ENCODE measurements at places on chromosomes 4 and X.
A peak's percentile ranks its signal among the peaks of the same experiment; 100 is the strongest.

DNA sequence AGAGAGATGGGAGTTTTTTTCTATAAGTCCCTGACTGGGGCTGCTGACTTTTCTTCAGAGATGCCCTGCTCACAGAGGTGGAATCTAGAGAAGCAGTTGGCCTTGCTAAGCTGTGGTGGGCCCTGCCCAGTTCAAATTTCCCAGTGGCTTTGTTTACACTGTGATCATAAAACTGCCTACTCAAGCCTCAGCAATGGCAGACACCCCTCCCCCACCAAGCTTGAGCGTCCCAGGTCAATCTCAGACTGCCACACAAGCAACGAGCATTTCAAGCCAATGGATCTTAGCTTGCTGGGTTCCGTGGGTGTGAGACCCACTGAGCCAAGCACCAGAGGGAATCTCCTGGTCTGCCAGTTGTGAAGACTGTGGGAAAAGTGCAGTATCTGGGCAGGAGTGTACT lies 199.8 kb upstream of the WDFY3 start:
- DNase-seq, result no peak

- DNase-seq, result no peak
Measured at GRCh38 chrX:13699183-13699826, 10.4 kb downstream of the RAB9A start.

GRCh38 chr4:10045481-10045880 lies 24.2 kb upstream of the SLC2A9 start:
- no peak for DNase-seq

DNA sequence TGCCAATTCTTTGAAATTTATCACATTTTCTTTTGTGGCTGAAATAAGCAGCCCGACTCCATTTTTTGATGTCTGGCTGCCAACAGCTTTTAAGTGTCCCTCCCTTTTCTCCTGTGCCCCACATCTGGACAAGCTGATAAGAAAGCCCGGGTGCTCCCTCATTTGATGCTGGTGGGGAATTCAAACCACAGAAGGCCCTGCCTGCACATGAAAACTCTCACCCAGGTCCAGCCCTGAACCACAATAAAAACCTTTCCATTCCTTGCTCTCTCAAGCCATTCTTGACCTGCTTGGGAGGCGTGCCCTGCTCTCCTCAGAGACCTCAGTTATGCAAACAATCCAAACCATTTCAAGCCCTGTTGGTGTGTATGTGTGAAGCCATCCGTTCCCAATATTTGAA lies 93.9 kb downstream of the FAM53A start:
- DNase-seq, result no peak

DNA sequence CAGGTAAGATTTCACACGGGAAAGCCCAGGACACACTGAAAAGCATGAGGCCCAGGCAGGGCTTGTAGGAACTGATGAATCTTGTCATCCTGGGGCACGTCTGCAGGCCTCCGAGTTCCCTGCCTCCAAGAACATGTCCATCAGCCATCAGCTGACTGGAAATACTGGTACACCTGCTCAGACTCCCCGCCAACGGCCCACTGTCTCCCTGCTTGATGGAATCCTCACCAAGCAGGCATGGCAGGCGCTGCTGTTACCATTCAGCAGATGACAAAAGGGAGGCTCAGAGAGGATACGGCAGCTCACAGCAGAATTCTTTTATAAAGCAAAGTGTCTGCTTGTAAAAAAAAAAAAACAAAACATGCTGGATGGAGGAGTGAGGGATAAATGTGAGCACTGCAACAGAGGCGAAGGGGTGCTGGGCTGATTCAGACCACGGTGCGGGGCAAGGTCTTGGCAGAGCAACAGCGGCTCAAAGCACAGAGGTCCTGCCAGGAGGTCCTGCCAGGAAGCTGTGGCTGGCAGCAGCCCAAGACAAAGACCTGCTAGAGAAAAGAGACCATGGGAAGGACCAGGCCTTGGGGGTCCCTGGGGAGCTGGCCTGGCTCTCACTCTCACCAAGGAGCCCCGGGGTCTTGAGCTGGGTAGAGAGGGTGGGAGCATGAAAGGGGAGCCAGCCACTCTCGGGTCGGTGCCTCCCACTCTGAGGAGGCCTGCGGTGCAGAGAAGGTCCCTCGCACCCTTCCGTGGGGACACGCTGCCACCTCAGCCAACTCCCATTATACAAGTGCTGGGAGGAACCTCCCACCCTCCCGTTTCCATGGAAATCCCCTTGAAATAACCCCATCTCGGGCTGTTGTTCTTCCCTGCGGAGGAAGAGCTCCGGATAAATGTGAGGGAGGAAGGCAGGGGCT lies 25.6 kb downstream of the PPP2R2C start:
- no peak for DNase-seq

GRCh38 chrX:108090491-108091263 lies 665 bp downstream of the PSMD10 start:
- DNase-seq, result no peak

- DNase-seq, result no peak
Measured at GRCh38 chr4:70754990-70755688, 33.4 kb downstream of the RUFY3 start.

DNA sequence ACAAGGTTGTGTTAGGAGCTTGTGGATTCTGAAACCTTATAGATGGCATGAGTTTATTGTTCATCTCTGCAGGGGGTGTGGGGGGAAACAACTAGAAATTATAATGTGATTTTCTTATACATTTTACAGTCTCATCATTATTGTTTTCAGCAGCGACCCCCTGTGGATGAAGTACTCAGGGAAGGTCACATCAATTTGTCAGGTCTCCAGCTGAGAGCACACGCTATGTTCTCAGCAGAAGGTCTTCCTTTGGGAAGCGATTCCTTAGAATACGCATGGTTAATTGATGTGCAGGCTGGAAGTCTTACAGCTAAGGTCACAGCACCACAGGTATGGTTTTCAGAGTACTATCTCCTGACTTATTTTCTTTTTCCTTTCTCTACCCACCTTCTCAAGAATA lies 72.2 kb downstream of the BLTP1 start:
- DNase-seq, result peak; percentile 7

GRCh38 chr4:165343353-165344191 lies 16.1 kb downstream of the MSMO1 start:
- no peak for DNase-seq

- no peak for DNase-seq
Measured at GRCh38 chrX:29841750-29842149, 373.6 kb upstream of the MAGEB2 start.

- DNase-seq, result no peak
Measured at GRCh38 chrX:56746996-56747395, 18.0 kb downstream of the NBDY start.

DNA sequence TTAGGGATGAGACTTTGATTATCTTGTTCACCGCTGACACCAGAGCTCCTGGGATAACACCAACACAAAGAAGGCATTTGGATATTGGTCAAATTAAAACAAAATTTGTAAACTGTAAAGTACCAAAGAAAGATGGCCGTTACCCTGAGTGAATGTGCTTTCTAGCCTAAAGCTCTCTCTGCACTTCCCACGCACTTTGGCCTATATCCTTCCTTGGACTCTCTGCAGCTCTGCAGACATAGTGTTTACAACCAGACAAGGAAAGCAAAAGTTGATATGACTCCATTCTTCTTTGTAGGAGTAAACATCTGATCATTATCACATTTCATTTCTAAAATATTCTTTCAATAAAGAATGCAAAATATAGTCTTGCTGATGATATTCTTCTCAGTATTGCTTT lies 44.8 kb upstream of the PITX2 start:
- DNase-seq, result no peak

- DNase-seq, result no peak
Measured at GRCh38 chr4:150583287-150584110, 1.5 kb downstream of the MAB21L2 start.

- DNase-seq, result no peak
Measured at GRCh38 chr4:142574306-142574705, 271.8 kb downstream of the INPP4B start.

DNA sequence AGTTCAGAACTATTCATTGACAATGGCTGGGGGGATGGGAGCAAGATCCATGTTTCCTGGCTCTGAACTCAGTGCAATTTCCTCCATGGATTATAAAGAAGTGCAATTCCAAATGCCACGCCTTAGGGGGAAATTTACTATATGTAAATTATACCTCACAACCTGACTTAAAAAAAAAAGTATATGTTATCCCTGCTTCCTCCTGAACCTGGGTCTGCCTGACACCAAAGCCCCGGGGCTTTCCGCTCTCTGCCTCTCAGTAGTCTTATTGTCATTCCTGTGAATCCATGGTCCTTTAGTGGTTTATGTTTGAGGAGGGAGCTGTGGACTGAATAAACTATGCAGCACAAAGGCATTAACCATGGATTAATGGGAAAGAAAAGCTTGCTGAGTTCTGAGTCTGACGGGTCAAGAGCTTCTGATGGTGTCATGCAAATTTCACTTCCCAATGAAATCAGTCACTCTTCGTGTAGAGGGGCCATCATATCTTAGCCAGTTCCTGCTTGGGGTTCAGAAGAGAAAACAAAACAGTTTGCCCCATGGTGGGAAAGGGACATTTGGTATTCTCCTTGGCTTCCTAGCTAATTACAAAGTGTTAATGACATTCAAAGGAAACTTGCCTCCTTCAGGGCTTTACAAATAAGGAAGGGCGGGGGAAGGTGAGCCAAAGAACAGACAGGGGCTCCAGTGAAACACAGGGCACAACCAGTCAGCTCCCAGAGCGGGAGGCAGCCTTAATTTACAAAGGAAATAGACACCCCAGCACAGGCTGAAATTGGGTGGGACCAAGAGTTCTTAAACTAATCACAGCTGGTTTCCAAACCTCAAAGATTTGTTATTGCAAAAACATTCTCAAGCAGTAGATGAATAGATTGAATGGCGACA lies 14.3 kb downstream of the FAM9C start:
- no peak for DNase-seq

- no peak for DNase-seq
Measured at GRCh38 chr4:151442002-151442401, 33.0 kb downstream of the FHIP1A start.

DNA sequence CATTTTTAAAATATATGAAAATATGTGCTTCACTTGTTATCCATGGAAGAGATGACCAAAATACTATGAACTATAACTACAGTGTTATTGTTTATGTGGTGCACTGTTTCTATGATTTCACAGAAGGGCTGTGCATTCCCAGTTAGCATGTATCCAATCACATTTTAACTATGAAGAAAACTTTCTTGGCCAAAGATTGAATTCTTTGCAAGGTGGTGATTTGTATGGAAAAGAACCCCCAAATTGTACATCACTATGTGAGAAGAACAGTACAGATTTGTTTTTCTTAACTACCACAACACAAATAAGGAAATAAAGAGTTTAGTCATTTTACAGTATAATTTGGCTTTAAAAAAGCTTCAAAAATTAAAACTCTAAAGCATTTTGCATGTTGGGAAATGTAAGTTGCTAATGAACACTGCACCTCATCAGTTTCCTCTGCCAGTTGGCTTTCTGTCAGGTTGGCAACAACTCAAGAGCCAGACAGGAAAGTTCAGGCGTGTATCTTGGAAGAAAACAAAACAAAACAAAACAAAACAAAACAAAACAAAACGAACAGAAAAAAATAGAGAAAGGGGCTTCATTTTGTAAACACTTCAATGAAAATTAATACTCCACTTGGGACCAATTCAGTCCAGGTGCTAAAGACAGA lies 237.0 kb downstream of the SCFD2 start:
- DNase-seq, result no peak

DNA sequence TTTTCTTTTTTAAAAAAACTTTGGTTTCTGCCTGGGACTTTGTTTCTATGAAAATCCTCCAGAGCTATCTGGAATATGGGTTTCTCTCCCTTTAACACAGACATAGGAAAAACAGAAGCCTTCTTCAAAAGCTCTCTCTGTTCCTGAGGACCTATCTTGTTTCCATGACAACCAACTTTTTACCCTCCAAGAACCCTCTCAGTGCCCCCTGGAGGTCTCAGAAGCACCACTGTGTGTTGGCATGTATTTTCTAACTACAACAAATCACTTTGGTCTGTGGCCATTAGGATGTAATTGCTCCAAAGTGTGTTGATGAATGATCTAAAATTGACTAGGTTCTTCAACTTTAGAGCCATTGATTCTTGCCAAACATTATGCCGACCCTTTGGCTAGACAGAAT lies 1331.6 kb downstream of the ADGRL3 start:
- DNase-seq, result no peak

GRCh38 chr4:125958519-125958918 lies 643.8 kb downstream of the FAT4 start:
- DNase-seq, result no peak

DNA sequence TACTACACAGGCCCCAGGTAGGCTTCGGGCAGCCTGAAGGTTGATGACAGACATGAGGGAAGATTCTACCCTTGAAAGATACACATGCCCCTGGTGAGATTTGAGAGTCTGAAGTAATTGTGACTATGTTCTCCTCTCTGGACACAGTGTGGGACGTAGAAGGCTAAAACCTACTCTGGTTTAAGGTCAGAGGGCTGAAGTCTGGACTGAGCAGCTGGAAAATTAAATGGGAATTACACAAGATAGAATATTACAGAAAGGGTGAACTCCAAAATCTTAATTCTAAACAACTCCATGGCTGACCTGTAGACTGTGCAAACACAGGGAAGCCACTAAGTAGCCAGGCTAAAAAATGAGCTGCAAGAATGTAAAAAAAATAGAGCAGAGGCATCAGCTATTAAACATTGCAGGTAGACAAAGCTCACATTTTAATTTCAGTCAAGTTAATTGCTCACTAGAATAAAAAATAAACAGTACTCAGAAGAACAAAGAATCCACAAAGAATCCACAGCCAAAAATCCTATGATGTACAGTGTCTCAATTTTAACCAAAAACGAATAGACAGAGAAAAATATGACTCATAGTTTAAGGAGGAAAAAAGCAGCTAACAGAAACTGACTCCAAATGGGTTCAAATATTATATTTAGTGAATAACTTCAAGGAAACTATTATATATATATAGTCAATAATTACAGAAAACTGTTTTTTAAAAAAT lies 170.4 kb downstream of the PCDH18 start:
- DNase-seq, result no peak
